ENCODE measurements at places on chromosomes 7 and 10. TPM values are rescaled to one million over a fixed set of nuclear protein-coding genes. Genes with fewer than 3 reads are reported as not detected.

DNA sequence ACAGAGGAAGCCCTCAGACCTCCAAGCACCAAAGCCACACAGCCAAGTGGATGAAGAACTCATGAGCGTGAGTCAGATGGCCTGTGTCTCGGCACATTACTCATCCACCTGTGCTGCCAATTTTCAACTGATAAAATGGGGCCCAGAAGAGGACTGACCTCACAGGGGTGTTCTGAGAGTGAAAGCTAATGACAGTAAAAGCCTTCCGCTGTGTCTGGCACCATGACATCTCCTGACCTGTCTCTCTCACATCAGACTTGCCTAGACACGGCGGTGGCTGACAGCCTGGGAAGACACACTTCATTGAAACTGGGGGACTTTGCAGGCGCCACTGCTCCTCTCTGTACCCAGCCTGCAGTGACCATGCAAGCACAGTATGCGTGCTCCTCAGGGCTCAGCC lies 8.3 kb upstream of the SLC18A3 start:
- no peak for DNase-seq

GRCh38 chr7:22664988-22665798 lies 61.8 kb upstream of the IL6 start:
- no peak for DNase-seq

The IL6 gene
- total RNA-seq, result 0.54 TPM

The TMEM139 gene
- total RNA-seq, result 0.73 TPM

The FEZF1 gene
- not detected for total RNA-seq

The DRGX gene
- total RNA-seq, result not detected
